EH (cell line): ENCODE measurements at places on chromosomes 5 and 9.

DNA sequence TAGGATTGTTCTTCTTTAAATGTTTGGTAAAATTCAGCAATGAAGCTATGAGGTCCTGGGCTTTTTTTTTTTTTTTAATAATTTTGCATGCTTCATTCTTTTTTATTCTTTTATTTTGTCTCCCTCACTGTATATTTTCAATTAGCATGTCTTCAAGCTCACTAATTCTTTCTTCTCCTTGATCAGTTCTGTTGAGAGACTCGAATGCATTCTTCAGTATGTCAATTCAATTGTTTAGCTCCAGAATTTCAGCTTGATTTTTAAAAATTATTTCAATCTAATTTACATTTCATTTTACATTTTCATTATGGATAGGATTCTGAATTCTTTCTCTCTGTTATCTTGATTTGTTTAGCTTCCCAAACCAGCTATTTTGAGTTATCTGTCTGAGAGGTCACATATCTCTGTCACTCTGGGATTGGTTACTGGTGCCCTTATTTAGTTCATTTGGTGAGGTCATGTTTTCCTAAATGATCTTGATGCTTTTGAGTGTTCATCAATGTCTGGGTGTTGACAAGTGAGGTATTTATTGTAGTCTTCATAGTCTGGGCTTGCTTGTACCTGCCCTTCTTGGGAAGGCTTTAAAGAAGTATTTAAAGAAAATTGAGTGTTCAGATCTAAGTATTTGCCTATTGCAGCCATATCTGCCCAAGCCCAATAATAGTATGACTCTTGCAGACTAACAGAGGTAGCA lies 9.1 kb downstream of the LURAP1L start:
- DNase-seq = no peak

- DNase-seq = no peak
These were observed 56.4 kb downstream of the BHMT start for GRCh38 chr5:79168031-79168430.

DNA sequence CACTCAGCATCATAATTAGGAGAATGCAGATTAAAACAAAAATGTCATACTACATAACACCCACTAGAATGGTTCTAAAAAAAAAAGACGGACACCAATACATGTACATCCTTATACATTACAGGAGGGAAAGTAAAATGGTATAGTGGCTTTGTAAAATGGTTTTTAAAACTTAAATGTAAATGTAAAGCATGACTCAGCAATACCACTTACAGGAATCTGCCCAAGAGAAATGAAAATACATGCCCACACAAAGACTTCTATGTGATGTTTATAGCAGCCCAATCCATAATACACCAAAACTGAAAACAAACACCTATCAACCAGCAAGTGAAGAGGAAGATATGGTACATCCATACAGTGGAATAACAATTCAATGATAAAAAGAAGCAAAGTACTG lies 939.1 kb upstream of the ACO1 start:
- DNase-seq = no peak

DNA sequence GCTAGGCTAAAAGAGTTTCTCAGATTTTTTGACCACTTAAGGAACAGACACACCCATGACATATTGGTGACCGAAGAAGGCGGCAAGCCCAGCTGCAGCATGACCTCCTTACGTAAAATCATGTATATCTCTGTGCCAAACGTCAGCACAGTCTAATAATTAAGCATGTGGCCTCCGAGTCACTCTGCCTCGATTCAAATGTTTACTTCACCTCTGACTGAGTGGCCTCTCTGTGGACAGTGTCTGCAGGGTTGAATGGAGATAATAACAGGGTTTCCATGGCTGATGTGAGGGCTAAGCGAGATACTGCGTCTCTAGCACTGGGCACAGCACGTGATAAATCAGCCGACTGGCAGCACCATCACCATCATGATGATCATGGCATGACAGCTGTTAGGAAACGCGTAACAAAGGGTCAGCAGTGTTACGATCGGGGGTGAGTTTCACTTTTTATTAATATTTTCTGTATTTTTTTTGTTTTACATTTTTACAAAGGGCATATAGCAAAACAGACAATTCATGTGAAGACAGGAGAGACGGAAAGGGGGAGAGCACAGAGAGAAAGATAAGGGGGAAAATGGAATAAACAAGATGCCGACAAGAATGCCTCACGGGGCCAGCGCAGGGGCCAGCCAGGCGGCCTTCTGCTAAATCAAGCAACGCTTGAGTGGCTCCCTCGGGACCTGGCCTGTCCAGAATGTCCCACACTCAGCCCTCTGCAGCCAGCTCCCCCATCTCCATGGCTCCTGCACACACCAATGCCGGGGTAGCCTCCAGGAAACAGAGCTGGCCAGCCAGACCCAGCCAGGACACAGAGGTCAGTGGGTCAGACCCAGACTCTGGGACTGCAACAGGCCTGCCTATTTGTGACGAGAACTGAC lies 60.3 kb downstream of the ADAMTS2 start:
- DNase-seq = no peak

DNA sequence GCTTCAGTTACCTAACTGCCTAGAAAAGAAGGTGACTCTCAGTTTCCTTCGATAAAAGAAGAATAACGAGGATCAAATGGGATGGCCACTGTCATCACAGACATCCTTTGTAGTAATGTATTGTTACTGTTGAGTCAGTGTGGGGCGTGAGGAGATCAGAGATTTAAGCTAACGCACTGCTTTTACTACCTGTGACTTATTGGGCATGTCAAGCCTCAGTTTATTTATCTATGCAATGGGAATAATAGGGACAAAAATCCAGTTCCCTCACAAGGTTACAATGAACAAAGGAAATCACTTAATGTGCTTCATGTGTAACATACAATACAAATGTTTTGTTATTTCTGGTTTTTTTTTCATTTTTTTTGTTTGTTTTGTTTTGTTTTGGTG lies 255 bp upstream of the TRPM6 start:
- DNase-seq = no peak

DNA sequence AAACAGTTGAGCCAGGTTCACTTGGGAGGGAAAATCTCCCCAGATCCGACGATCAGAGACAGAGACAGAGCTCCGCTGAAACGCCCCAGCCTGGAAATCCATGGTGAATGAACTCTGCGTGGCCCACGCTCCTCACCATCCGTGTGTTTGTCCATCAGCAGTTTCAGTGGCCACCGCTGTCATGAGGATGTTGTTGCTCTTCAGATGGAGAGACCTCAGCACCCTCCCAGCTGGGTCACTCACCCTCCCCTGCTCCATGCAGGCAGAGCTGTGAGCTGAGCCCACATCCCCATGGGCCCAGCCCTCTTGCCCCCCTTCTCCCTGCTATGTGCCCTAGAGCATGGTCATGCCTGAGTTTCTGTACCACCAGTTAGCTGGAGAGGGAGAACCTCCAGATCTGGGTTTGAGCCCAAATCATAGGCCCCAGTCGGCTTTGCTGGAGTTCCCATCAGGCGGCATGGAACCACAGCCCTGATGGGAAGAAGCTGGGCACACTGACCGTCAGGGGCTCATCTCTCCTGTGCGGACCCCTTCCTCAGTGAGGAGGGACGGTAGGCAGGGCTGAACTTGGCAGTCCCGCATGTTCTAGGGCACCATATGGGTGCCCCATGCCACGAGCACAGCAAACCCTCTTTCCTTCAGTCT lies 154.4 kb upstream of the COL5A1 start:
- no peak for DNase-seq
